ENCODE measurements at places on chromosomes 5 and 9.
A peak's percentile ranks its signal among the peaks of the same experiment; 100 is the strongest.

DNA sequence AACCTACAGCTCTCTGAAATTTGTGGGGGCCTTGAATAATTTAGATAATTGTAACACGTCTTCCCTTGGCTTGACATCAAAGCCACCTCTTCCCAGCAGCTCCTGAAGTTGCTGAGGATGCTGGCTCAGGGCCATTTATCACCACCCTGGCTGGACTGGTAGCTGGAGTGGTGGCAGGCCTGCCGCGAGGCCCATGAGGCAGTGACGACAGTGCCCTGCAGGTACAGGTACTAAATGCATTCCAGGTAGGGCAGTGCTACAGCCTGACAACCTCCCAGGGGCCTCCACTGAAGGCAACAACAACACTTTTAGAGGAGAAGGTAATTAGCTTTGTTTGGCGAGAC, 270.2 kb upstream of the KLF4 start:
- DNase-seq = no peak

GRCh38 chr5:92941806-92942205, 639.2 kb downstream of the NR2F1-AS1 start:
- no peak for DNase-seq

DNA sequence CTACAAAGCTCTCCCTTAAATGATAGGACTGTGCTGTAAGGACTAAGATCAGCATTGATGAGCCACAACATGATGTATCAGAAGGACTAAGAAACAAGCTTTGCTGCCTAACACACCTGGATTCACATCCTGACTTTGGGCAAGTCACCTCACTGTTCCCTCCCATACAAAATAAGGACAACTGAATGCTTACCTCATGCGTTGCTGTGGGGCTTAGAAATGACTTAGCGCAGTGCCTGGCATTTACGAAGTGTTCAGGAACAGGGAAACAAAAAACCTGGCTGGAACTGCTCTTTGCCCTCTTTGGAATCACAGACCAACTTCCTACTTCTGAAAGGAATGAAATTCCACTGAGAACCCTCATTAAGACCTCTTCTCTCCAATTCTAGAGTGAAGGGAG, 113.7 kb downstream of the BAAT start:
- no peak for DNase-seq

DNA sequence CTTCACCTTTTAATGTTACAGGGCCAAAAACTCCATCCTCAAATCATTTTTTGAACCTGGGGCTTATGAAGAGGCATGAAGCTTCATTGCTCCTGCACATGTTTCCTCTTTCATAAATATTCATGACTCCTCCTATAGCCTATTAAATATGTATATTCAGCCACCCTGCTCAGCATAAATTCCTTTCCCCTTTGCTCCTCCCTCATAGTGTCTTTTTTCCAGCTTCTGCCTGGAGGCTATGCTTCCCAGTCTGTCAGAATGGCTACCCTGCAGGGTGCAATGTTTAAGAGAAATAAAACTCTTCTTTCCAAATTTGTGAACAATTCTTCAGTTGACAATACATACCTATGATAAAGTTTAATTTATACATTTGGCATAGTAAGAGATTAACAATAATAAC, 1082.9 kb upstream of the CDH18 start:
- peak; percentile 22 for DNase-seq

Data from NCI-H526 (cell line).